EH (cell line): ENCODE measurements at places on chromosomes 5 and 9.

DNA sequence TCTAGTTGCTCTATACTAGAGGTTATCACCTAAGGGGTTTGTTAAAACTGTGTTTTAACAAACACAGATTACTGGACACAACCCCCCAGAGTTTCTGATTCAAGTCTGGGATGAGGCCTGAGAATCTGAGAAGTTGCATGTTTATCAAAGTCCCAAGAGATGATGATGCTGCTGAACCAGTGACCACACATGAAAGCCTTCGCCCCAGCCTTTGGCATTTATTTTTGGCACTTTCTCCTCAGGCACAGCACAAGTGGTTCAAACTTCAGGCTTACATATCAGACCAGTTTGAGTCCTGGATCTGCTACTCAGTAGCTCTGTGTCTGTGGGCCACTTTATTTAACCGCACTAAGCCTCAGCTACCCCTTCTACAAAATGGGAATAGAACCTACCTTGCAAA lies 407.2 kb upstream of the PIK3R1 start:
- no peak for DNase-seq

DNA sequence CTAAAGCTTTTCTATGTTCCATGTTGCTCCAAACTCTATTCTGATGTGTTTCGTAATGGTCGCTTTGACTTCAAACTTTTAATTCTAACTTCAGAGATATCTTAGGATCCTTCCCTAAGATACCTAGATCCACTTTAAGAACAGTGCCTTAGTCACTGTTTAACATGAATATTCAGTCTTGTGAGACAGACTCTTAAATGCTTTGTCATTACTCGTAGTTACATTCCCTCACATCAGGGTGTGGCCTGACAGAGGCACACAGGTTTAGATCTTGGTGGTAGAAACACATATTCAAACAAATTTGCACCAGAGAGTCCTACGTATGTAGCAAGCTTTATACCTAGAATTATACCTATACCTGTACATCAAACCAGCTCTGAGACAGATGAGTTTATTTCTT lies 687.0 kb upstream of the C9orf72 start:
- no peak for DNase-seq

- no peak for DNase-seq
Measured at GRCh38 chr9:77592476-77592875, 55.6 kb downstream of the GNA14 start.

DNA sequence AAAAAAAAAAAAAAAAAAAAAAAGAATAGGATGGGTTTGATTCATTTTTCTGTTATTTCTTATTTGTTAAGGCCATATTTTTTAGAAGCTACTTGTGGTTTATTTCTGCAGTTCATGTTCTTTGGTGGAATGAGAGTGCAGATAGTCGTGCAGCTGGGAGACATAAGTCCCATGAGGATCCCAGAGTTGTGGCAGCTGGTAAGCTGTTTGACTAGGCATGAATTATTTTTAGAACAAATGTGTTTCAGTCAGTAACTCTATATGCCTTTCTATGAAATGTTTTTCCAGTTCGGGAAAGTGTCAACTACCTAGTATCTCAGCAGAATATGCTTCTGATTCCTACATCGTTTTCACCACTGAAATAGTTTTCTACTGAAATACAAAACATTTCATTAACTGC lies 5.0 kb upstream of the NIPSNAP3B start:
- no peak for DNase-seq

- DNase-seq, result no peak
Measured at GRCh38 chr9:99466104-99466503, 244.0 kb downstream of the SEC61B start.
